Activated T-cell treated with anti-CD3 and anti-CD28 coated beads for 24 hours (primary cell): ENCODE measurements at places on chromosomes 6 and 20.
A peak's percentile ranks its signal among the peaks of the same experiment; 100 is the strongest.

DNA sequence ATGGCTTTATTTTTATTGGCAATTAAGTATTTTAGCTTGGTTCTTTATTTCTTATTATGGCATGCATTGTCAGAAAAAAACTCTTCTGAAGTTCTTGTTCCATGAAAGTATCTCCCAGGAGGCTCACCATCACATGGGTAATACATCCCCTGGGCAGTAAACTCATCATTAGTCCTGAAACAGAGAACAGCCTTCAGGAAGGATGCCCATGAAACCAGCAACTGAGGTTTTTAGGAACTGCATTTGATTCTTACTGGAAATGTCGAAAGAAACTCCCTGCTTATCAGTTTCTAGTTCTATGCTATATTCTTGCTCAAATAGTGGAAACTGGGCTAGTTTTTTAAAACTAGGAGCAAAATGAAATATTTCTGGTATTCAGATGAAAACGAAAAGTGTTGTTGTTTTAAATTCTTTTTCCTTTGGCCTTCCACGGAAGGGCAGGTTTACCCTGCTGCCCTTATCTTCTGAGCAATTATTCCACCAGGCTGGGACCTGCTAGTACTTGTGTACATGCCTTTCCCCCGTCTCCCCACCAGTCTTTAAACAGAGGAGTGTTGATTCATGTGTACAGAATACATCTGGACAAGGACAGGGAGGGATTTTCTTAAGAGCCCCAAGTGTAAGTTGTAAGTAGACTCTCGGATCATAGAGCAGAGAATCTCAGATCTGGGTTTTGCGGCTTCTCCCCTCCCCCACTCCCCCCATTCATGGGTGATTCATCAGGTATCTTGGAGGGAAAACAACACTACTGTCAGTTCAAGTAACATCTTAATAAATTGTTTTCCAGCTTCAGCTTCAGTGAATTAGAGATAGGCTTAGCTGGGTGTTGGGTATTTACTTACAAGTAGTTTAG, 81.5 kb downstream of the RTN4IP1 start:
- no peak for DNase-seq

- peak; percentile 51 for DNase-seq
Measured at GRCh38 chr6:144150710-144151657, 667 bp downstream of the STX11 start.

DNA sequence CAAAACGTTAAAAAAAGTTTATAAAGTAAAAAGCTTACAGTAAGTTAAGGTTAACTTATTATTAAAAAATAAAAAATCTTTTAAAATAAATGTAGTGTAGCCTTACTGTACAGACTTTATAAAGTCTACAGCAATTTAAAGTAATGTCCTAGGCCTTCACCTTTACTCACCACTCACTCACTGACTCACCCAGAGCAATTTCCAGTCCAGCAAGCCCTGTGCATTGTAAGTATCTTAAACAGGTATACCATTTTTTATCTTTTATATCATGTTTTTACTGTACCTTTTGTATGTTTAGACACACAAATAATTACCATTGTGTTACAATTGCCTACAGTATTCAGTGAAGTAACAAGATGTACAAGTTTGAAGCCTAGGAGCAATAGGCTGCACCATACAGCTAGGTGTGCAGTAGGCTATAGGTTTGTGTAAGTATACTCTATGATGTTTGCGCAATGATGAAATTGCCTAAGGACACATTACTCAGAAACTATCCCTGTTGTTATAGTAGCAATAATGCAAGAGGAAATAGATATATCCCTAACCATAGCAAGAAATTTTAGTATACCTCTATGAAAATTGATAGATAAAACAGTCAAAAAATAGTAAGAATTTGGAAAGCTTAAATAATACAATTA, 39.5 kb downstream of the FBXO5 start:
- DNase-seq, result no peak

DNA sequence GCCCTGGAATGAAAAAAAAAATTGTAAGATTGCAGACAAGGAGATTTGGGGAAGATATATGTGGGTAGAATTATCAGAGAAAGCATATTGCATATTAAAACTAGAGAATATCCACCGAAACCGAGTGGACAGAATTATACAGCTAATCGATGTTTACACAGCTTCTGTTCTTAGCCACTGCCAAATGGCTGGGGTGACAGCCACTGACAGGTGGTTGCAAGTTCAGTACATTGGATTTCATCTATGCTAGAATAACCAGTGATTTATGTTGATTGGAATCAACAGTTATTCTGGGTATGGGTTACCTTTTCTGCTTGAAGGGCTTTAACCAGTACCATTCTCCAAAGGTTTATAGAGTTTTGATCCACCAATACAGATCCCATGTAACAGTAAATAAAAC, 48.4 kb upstream of the THEMIS start:
- no peak for DNase-seq

DNA sequence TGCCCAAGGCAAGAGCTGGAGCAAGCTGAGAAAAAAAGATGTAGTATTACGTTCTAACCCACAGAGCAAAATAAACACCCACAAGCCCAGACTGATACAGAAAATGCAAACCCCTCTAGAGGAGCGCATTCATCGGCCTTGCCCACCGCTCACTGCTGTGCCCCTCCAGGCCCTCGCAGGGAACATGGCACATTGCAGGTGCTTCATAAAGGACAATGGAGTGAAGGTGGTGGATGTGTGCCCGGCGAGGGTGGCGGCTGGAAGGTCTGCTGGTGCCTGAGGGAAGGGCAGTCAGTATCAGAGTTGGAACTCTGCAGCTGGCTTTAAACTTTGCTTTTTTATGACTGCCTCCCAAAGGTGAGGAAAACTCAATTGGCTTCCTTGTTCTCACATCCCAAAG, 18.5 kb upstream of the IRF4 start:
- no peak for DNase-seq

DNA sequence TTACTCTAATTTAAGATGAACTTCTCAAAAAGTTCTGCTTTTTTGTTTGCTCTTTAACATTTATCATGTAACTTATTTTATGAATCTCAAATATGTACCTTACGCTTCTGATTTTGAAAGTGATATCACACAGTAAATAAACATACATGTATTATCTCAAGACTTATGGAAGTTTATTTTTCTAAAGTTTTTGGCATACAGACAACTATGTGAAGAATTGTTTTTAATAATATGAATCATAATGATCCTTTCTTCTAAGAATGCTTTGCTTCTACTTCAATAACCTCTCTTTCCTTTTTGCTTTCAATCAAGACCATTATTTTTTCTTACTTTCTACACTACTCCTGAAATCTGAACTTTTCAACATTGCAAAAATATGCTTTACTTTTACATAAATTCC, 816.4 kb downstream of the EYS start:
- DNase-seq, result no peak

- DNase-seq, result no peak
Measured at GRCh38 chr6:130050230-130050629, 31.8 kb downstream of the L3MBTL3 start.

GRCh38 chr6:76792394-76792793, 670.9 kb downstream of the HTR1B start:
- DNase-seq, result no peak

DNA sequence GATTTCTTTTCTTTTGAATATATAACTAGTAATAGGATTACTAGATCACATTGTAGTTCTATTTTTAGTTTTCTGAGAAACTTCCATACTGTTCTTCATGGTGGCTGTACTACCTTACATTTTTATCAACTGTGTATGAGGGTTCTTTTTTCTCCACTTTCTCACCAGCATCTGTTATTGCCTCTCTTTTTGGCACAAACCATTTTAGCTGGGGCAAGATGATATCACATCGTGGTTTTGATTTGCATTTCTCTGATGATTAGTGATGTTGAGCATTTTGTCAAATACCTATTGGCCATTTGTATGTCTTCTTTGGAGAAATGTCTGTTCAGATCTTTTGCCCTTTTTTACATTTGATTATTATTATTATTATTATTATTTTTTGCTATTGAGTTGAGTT, 86.1 kb upstream of the TCF21 start:
- DNase-seq, result no peak

DNA sequence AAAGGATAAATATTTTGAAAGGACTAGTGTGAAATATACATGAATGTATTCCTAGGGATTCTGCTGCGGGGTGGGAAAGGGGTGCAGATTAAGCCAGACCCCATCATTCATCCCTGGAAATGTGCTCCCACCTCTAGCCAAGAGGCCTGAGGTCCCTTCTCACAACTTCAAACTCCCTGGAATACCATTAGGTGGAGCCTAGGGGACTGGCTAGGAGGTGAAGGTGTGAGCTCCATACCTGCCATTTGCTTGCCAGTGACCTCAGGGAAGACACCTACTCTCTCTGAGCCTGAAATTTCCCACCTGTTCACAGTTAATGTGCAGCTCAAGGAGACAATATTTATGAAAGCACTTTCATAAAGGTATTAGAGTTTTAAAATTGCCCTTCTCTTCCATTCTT, 4.7 kb upstream of the CCN2 start:
- no peak for DNase-seq

- DNase-seq, result no peak
Measured at GRCh38 chr6:71292001-71292400, 3.4 kb downstream of the OGFRL1 start.

GRCh38 chr20:7989379-7989778, 30.2 kb downstream of the TMX4 start:
- DNase-seq, result no peak

DNA sequence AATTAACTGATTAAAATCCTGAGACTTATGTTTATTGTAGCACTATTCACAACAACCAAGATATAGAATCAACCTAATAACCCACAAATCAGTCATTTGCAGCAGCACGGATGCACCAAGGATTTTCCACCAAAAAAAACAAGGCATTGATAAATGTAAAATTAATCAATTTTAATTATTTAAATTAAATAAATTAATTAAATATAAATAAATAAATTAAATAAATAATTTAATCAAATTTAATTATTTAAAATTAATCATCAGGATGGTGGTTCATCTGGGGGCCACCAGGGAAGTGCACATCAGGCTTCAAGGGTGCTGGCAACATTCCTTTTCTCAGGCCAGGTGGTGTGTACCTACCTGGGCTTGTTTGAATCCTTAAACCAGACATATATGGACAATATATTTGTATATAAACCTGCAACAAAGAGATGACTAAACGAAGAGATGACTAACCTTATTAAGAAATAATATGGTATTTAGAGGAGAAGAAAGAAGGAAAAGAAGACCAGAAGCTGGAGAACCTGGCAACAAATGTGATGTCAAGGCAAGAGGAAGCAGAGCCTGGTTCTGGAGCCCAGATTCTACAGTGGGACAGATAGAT, 89.2 kb downstream of the CD164 start:
- DNase-seq, result no peak

DNA sequence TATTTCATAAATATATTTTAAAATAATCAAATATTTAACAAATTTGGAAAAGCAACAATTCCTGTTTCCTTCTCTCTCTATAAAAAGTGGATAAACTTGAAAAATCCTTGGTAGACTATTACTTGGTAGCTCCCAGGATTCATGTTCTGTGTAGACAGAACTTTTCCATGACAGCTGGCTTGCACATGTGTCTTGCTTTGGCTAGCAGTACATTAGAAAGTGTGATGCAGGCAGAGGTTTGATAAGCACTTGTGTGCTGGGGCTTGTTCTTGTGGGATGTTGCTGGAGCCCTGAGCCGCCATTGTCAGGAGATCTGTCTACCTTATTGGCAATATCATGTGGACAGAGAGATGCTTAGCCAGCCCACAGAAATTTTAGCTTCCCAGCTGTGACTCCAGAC, 327.2 kb downstream of the CDKAL1 start:
- no peak for DNase-seq

GRCh38 chr20:38126146-38126921, 38.7 kb downstream of the TGM2 start:
- no peak for DNase-seq

DNA sequence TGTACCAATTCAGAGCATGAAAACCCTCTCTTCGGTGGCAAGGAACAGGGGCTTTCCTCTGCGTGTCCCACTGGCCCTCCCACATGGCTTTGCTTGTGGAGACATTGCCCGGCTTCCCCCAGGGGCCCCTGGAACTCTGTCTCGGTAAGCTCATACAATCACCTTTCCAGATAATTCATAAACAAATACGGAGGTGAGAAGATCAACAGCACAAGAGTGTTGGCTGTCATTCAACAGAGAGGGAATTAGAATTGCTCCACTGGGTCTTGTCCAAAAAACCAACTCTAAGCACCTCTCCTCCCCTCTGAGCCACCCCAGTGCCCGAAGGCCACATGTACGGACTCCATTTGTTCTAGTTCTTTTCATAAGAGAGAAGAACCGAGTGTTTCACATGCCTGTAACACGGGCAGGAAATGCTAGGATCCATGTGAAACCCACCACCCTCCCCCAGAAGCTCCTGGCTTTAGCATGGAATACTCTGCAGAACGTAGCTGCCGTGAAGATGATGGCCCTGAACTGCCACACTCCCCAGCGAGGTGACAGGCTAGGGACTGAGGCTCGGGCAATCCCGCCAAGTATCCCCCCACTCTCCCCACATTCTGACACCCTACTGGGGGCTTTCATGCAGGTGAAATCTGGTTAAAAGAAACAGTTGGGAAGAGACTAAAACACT, 24.6 kb upstream of the FOXC1 start:
- DNase-seq, result no peak

- no peak for DNase-seq
Measured at GRCh38 chr20:57262784-57263609, 3.4 kb downstream of the BMP7 start.

GRCh38 chr6:52133324-52133723, 45.9 kb upstream of the PKHD1 start:
- DNase-seq, result no peak

DNA sequence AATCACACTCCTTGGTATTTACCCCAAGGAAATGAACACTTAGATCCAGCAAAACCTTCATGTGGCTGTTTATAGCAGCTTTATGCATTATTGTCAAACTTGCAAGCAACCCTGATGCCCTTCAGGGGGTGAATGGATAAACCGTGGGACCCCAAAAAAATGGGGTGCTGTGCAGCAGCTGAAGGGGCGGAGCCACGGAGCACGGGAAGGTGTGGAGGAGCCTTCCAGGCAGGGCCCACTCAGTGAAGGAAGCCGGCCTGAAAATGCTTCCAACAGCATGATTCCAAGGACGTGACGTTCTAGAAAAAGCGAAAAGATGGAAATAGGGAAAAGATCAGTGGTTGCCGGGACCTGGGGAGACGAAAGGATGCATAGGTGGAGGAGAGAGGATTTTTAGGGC, 25.6 kb upstream of the FRMD1 start:
- DNase-seq, result no peak

DNA sequence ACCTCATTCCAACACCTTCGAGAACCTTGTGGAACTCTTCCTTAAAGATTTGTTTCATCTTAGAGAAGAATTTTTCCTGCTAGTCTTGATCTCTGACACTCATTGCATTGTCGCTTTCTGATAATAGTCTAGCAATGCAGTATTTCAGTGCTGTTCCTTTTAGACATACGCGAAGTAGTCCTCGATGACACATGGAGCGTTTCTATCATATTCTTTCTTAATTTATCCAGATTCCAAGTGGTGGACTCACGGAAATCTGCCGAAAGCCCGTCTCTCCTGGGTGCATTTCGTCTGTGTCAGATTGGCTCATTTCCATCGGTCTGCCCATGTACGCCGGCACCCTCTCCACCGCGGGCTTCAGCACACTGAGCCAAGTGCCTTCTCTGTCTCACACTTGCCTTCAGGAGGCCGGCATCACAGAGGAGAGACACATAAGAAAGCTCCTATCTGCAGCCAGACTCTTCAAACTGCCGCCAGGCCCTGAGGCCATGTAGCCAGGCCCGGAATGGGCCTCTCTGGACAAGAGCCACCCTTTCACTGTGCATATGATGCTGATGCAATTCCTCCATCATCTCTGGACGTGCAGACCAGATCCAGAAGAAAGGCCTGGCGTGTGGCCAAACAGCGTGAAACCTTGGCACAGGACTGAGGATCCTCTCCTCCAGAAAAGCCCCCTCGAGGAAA, 198.6 kb upstream of the UST start:
- no peak for DNase-seq

GRCh38 chr20:63963348-63963741, 6.4 kb downstream of the ZNF512B start:
- no peak for DNase-seq
